ENCODE measurements at places on chromosomes 5 and 9.

GRCh38 chr5:127580731-127581130, 63.3 kb downstream of the PRRC1 start:
- DNase-seq, result no peak

- DNase-seq, result no peak
Observed at GRCh38 chr5:58893551-58893950, 310.7 kb downstream of the RAB3C start.

DNA sequence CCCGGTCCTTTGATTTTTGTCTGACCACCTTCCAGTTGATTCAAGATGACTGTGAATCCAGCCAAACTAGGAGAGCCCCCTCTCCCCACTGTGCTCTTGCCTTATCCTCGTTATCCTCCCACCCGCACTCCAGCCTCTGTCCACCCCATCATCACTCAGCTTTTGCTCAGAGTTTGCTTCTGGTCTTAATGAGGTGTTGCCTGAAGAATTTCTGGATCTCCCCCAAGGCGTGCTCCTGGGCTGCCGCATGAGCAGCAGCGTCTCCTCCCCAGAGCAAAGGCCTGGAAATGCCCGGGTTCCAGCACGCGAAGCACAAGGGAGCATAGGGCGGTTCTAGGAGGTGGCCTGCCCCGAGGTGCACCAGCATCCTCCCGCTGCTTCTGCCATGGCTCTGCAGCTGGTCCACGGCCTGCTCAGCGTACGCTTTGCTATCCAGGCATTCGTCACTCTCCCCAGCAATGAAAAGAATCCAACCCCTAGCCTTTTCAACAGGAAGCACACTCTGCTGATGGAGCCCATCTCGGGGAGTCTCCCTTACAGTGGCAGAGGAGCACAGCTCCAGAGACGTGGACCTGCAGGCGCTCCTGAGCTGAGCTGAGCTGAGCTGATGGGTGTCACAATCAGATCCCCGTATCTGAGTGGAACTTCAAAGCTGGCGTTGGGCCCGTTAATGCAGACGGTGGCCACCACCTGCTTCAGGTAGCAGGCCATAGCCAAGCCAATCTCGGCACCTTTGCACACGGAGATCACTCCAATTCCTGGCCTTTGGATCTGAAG, 50.7 kb downstream of the BAAT start:
- DNase-seq, result no peak

- DNase-seq, result no peak
Observed at GRCh38 chr9:86115886-86116285, 16.5 kb upstream of the GOLM1 start.

DNA sequence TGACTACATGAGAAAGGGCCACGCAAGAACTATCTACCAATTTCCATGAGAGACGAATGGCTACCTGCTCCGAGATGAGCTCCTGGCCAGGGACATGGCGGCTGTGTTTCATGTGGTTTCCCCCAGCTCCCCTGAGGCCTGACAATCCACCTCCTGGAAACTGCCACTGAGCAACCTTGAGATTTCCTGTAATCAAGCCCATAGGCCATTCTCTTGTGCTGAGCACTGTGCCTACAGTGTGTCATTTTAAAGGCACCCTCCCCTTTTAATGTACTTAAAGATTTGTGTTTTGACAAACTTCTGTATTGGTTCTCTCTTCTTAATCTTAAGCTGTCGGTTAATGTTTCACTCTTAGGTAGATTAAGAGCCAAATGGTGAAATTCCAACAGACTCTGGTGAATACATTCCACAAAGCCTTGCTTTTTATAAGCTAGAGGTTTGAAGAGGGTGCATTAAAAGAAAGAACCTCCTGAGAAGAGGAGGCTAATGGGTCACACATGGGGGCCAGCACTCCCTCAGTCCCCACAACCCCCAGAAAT, 72.3 kb downstream of the SECISBP2 start:
- DNase-seq, result no peak

DNA sequence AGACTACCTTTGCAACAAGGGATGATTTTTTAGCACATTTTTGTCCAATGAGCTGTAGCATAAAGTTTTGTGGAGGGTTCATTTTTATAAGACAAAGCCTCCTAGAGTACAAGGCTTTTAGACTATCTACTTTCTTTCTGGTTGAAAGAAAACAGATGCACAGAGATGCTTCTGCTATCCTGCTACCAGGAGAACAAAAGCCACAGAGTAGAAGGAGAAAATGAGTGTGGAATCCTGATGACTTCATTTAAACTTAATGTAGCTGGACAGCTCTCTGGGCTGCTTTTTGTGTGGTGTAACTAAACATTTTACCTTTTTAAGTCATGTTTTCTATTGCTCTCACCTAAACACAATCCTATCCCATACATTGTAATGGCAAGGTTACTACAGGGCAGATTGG, 1009.4 kb downstream of the TLE1 start:
- no peak for DNase-seq

DNA sequence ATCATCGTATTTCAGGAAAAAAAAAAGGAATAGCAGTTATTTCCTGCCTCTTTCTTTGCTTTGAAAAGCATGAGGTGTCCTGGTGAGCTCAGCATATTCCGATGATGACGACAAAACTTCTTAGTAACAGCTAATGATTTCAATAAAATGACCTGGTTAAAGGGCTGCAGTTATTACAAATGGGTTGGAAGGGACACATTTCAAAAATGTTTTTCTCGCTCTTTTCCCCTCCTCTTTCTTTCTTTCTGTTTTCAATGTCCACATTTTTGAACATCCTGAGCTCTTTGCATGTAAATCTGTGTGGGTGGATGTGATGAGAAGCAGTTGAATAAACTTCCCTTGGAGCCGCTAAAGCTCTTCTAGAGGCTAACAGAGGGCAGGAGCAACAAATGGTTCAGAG, 186.8 kb upstream of the SLC27A6 start:
- no peak for DNase-seq

- DNase-seq, result no peak
Observed at GRCh38 chr9:107316795-107317661, 33.9 kb downstream of the RAD23B start.

DNA sequence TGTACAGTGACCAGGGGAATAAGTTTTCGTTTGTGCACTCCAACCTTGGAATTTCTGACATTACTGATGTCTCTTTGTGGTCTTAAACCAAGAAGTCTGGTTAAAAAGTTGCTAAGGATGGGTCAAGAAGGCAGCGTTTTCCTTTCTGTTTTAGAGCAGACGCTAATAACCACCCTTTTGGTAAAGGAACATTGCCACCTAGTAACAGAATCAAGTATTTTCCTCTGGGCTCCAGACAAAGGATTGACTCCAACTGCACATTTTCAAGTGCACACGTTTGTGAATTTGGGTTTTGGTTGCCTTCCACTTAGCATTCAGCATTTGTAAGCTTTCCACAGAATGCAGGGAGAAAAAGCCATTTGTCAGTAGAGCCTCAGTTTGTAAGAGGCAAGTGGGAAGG, 22.2 kb upstream of the CEP78 start:
- DNase-seq, result no peak

DNA sequence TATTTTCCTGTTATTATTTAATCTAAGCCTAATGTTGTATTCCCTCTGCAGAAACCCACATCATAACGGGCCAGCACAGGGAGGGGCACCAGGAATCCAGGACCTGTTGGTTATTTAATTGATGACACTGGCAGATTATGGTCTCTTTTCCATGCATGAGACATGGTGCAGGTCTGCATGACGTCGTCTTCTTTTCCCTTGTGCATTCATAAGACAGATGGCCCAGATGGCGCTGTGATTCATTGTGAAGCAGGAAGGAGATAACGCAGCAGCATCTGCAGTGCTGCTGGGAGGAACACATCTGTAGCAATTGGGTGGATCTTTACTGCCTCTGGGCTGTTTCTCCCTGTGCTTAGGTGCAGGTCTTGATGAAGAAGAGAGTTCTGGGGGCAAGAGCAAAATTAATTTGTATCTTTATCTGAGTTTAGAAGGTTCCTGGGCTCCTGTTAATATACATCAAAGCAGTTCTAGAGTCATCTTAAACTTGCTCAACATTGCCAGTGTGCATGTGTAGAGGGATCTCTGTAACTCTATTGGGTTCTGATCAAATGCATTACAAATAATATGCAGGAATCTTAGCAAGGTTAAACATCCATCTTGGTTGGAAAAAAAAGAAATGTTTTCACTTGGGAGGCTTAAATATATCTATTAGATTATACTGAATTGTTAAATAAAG, 176.1 kb downstream of the PCSK1 start:
- DNase-seq, result no peak

DNA sequence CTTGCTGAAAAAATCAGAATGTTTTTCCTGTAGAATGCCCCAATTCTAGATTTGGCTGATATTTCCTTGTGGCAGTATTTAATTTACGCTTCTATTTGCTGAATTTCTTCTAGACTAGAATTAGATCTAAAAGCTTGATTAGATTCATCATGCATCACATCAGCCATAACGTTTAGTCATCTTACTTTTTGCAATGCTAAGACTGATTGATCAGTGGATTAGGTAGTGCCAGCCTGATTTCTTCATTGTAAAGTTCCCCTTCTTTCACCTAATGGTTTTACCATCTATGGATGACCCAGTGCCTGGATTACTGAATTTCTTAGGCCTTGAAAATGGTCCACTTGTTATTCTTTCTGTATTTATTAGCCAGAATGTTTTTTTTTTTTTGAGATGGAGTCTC, 83.9 kb downstream of the PBX3 start:
- no peak for DNase-seq

Measured in stimulated activated CD8-positive, alpha-beta memory T cell treated with anti-CD3 and anti-CD28 coated beads, Interleukin-4, amount 100 ng/mL, for 4 hours (primary cell).